ENCODE measurements at places on chromosomes 7 and 10.

- DNase-seq: no peak
Measured at GRCh38 chr7:74718336-74718735, 55.5 kb upstream of the NCF1 start.

GRCh38 chr7:826230-826917 is 5.9 kb upstream of the SUN1 start:
- no peak for DNase-seq

GRCh38 chr10:124385627-124386185 is 33.0 kb downstream of the OAT start:
- no peak for DNase-seq

DNA sequence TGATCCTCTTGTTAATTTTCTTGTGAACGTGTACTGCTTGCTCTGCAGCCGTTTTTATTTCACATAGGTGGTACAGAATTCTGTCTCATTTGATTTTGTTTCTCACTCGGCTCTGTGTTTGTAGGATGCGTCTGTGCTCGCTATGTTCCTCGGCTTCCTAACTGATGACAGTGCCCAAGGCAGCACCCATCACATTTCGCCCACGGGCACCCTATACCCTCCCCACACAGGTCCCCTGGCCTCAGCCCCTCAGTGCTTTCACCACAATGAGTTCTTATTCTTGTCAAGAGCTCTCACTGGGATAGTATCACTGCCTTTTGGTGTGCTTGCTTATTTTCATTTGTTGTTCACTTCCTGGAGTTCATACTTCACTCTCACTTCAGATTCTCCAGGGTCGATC is 28.1 kb downstream of the UCMA start:
- DNase-seq: no peak

DNA sequence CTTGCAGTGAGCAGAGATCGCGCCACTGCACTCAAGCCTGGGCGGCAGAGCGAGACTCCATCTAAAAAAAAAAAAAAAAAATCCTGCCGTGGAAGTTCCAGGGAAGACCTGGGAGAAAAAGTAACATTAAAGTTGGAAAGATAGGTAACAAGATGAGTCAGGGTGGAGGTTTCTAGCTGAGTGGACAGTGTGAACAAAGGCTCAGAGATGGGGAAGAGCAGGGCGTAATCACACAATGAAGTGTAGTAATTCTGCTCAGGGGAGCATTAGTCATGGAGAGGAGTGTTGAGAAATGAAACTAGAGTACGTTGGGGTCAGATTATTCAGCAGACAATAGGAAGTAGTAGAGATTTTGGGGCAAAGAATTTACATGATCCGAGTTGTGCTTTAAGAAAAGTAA is 21.6 kb upstream of the WASL start:
- DNase-seq: no peak

DNA sequence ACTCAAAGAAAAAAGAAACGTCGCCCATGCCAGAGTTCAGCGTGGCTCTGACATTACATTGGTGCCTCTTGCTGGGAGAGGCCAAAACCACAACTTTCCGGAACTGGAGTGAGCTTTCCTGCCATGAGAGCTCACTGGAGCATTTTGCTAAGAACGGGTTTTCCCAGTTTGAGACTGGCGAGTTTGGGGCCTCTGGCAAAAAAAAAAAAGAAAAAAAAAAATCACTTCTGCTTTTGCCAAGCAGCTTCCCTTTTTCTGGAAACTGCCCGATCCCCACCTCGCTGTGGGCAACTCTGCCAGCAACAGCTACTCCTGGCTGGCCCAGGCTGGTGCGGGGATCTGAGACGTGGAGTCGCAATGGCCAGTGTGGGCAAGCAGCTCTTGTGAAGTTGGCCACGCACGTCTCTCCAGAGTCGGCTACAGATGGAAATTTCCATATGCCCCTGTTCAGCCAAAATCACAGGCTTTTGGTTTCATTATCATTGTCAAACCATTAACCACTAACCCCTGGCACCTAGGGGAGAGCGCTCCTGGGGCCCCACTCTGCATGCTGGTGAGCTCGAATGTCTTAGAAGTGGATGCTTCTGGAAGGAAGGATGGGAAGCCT is 25.7 kb downstream of the PRKAG2 start:
- DNase-seq: peak; percentile 16

DNA sequence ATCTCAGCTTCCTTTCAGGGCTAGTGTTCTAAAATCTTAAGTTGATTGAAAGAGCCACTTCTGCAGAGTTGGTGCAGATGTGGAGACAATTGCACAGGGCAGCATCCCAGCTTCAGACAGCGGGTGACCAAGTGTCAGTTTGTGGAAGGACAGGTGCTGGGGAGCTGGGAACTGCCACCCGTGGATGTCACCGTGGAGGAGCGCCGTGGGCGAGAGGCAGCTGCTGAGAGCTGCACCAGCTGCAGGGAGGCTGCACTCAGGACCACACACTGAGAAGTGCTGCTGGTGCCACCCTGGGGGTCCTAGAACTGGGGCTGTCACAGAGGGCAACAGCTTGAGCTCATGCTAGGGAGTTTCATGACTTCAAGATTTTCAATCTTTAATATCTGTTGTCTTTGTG is 543.0 kb upstream of the FZD8 start:
- no peak for DNase-seq

DNA sequence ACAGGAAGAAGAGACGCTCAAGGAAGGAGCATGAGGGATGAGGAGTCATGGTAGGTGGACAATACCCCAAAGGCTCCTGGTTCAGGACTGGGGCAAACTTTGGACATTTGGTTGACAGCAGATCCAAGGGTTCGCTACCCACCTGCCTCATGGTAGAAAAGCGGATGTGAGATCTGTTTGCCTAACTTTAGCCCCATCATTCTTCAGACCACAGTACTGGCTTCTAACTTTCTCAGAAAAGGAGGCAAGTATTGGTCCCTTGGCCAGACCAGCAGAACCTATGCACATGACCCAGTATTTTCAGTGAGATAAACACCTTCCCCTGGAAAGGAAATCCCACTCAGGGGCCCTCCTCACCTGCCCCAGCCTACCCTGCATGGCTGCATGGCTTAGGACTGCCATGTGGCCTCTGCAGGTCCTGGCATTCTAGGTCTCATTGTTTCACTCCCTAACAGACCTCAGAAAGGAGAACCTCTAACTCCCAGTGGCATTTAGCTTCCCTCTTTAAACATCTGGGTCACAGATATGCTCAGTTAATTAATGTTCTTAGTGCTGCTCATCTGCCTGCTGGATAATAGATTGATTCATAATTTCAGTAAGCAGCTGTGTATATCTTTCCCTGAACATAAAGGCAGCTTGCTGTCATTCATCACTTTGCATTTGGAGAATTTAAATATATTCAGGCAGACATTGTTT is 574.1 kb downstream of the GALNT17 start:
- no peak for DNase-seq

- DNase-seq: no peak
Measured at GRCh38 chr10:130198651-130199050, 62.5 kb downstream of the GLRX3 start.

- DNase-seq: peak; percentile 60
Measured at GRCh38 chr10:12350167-12350872, 973 bp downstream of the CAMK1D start.

DNA sequence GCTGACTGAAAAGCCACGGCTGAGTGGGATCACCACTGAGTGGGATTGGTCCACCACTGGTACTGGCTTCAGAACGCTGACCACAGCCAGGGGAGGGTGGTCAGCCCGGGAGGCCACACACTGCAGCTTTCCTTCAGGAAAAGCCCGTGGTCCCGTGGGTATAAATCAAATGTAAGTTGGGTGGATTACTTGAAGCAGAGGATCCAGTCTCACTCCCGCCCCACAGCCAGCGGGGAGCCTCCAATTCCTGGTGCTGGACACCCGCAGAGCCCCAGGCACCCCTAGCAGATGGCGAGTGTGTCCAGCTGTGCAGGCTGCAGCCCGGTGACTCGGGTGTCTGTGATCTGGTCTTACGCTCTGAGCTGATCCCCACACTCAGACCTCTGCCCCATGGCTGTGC is 231.1 kb upstream of the ZNF32 start:
- DNase-seq: no peak

DNA sequence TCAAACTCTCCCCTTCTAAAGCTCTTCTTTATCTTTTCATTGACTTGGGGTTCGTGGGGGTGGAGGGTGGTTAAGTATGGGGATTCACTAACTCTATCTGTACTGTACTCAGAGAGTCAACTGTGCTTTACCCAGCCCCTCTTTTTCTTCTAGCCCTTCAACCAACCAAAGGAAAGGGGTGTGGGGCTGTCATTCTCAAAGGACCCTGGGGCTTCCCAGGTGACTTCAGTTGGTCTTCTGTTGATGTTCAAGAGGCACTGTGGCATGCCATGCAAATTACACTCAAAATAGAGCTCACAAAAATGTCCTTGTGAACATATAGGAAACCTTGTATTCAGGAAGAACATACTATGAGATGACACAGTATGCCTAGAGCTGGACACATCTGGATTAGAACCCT is 16.9 kb upstream of the RHOBTB1 start:
- DNase-seq: no peak

DNA sequence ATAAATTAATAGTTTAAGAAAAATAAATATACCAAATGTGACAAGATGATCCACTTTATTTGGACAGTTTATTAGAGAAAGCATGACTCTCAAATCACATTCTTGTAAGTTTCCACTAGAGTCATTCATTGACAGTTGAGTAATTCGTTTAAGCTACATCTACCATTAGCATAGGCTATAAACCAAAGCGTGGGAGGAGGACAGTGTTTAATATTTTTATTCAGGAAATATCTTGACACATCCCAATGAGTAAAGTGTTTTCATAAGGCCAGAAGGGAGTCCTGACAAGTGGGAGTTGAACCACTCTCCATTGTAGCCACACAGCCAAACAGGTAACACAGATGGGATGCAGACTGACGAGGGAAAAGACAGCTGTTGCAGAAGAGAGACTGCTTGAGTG is 386.5 kb upstream of the SEMA3D start:
- DNase-seq: no peak

DNA sequence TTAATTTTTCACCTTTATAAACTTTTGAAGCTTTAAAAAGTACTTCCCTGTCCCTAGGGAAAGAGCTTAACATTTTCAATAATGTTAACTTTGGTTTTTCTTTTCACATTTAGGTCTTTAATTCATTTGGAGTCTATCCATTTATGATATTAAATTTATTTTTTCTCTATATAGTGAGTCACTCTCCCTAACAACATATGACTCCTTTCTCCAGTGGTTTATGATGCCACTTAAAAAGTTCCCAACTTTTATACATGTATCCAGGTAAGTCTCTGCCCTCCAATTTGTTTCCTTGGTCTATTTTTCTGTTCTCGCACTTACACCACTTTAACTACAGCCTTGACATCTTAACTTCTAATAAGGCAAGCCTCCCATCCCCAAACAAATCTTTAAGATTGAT is 3.5 kb downstream of the CACUL1 start:
- no peak for DNase-seq

DNA sequence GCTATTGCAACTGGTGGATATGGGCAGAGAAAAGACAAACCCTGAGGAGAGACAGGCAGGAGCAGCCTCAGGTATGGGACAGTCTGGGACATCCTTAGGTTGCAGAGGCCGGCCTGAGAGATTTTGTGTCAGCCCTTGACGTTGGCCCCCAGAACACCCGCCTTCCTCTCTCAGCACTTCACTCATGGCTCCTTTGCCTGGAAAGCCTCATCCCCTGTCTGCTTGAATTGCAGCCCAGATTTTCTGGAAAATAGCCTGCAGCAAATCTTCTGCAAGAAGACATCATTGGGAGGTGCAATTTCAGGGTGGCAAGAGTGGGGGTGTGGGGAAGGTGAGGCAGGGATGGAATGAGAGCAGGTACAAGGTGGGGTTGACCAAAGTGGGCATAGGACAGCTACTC is 2.2 kb upstream of the FRMD4A start:
- DNase-seq: no peak

GRCh38 chr7:149883452-149883861 is 9.7 kb downstream of the ATP6V0E2 start:
- peak; percentile 71 for DNase-seq

- peak; percentile 76 for DNase-seq
Measured at GRCh38 chr7:38374507-38374906, 101.1 kb upstream of the TARP start.

- no peak for DNase-seq
Measured at GRCh38 chr10:112953174-112954159, 3.4 kb downstream of the TCF7L2 start.

DNA sequence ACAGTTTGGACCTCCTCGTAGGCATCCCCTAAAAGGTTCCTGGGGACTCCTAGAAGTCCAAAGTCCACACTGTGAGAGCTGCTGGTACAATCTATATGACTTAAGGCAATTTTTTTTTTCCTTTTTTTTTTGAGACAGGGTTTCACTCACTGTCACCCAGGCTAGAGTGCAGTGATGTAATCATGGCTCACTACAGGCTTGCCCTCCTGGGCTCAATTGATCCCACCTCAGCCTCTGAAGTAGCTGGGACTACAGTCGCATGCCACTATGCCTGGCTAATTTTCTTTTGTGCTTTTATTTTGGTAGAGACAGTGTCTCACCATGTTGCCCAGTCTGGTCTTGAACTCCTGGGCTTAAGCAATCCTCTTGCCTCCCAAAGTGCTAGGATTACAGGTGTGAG is 4.6 kb upstream of the SPOCK2 start:
- DNase-seq: no peak

DNA sequence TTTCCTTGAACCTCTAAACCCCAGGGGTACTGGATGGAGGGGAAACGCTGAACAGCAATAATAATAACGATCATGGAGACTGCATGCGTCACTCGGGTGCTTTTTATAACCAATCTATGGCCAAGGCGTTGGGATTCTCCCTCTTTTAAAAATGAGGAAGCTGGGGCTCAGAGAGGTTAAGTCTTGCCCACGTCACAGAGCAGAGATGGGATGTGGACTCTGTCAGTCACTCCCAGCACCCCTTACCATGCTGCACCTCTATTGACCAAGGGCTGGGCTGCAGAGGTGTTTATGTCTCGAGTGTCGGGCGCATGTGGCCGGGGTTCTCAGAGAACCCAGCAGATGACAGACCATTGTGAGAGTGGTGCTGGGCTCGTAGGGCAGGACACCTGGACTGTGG is 129.9 kb downstream of the CDH23 start:
- DNase-seq: no peak

DNA sequence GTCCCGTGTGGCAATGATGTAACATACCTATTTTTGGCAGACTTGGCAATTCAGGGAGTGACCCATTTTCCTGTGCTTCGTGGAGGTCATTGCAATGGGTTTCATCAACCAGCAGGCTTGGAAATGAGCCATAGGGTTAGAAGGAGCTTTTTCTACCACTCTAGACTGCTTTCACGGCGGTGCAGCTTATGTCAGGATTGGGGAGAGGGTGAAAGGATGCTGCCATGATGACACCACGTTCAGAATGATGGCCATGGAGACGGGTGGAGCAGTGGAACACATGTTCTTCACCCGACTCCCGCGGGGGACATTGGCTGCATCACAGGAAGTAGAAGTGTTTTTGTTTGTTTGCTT is 220.2 kb downstream of the EMX2 start:
- DNase-seq: no peak

- no peak for DNase-seq
Measured at GRCh38 chr7:158613481-158613880, 25.9 kb upstream of the PTPRN2 start.

- DNase-seq: no peak
Measured at GRCh38 chr7:51308696-51309095, 7.9 kb downstream of the COBL start.

DNA sequence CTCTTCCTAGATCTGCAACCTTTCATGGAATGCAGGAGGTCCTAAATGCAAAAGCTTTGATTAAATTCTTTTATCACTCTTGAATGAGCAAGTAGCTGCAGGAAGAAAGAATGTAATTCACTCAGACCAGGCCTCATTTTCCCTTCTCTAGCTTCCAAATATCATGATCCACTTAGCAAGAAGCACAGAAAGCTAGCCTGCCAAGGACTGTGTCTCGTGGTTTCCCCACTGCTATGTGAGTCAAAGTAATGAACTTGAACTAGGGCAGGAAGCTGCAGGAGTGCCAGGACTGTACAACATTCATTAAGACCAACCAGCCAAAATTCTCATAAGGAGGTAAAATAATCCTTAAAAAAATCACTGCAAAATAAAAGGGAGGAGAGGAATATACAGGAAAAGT is 379.2 kb downstream of the CALN1 start:
- DNase-seq: no peak

Data from CD4-positive, alpha-beta T cell treated with Interleukin-6 for 4 hours (primary cell).